ENCODE measurements at places on chromosomes 16 and 17.
A peak's percentile ranks its signal among the peaks of the same experiment; 100 is the strongest.

DNA sequence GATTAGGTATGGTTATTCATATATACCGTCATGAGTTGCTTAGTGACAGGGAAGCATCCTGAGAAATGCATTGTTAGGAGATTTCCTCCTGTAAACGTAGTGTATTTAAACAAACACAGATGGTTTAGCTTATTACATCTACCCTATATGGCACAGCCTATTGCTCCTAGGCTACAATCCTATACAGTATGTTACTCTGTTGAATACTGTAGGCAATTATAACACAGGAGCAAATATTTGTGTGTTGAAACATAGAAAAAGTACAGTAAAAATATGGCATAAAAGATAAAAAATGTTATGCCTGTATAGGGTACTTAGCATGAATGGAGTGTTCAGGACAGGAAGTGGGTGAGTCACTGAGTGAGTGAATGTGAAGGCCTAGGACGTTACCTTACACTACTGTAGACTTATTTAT is 157.7 kb downstream of the CDH11 start:
- DNase-seq = no peak

- DNase-seq = no peak
These were observed 15.8 kb downstream of the C17orf58 start for GRCh38 chr17:67980456-67980855.

DNA sequence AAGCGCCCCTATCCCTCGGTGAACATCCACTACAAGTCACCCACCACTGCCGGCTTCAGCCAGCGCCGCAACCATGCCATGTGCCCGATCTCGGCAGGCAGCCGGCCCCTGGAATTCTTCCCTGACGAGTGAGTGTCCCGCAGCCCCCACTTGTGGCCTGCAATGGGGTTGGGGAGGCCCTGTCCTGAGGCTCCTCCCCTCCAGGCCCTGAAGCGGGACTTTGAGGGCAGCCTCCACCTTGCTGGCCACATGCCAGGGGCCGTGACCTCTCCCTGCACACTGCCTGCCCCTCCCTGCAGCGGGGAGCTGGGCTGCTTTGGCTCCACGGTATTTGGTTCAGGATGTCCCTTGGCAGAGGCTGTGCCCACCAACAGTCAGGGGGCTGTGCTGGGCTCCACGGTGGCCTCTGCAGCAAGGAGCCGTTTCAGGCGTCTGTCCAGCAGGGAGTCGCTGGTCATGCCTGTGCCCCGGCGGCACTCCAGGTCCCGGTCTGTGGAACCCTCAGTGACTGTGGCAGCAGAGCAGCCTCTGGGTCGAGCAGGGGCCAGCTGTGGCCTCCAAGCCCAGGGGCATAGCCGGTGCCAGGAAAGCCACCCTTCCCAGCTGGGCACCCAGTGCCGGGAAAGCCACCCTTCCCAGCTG is 8.3 kb downstream of the NME3 start:
- no peak for DNase-seq

DNA sequence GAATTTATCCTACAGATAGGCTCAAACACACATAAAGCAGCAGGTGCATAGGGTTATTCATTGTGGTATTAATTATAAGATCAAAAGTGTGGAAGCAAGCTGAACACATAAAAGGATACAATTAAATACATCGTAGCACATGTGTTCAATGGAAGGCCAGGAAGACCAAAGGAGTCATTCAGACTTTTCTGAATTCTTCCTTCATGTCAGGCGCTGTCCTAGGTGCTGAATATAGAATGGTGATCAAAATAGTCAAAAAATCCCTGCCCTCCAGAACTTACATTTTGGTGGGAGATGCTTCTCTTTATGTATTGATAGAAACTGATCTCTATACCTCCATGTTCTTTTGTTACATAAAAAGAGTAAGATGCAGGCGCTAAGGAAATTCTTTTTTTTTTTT is 439.0 kb upstream of the ASIC2 start:
- DNase-seq = no peak

- DNase-seq = no peak
These were observed 147.6 kb upstream of the MPHOSPH6 start for GRCh38 chr16:82317411-82318167.

- no peak for DNase-seq
These were observed 314.3 kb downstream of the RBFOX1 start for GRCh38 chr16:7646821-7647500.

GRCh38 chr17:50149417-50150353 is 792 bp downstream of the PPP1R9B start:
- DNase-seq = no peak

DNA sequence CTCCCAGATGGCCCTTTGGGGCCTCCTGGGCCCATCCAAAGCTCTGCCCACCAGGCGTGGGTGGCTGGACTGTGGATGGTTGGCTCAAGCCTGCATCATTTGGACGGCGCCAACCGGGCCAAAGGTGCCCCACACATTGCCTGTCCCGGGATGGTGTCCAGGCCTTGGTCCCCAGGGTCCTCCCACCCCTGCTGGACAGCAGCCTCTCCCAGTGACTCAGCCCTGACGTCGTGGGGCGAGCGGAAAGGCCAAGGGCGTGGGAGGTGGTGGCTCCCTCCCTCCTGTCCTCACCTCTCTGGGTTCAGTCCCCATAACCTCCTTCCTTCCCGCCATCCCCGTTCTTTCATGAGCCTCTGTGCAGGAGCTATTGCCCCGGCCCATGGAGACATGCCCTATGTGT is 42.1 kb upstream of the DLX4 start:
- DNase-seq = no peak

DNA sequence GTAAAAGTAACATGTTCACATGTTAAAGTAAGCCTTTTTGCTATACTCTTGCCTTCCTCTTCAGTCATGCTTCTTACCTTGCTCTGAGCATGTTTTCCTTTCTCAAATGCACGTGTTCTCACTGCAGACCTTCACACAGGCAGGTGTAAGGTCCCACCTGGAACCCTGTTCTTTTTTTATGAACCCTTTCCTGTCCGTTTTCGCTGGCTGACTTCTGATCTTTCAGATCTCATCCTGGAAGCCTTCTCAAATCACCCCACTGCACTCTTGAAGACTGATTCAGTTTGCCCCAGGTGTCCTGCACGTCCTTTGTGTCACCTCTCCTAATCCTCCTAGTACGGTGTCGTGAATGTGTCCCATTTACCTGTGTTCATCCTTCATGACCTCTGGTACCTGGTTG is 313.6 kb downstream of the SNX29 start:
- no peak for DNase-seq

- DNase-seq = no peak
These were observed 374.0 kb upstream of the ASIC2 start for GRCh38 chr17:33667052-33667509.

- peak; percentile 81 for DNase-seq
These were observed 9.9 kb downstream of the HEXIM2 start for GRCh38 chr17:45171338-45172231.

DNA sequence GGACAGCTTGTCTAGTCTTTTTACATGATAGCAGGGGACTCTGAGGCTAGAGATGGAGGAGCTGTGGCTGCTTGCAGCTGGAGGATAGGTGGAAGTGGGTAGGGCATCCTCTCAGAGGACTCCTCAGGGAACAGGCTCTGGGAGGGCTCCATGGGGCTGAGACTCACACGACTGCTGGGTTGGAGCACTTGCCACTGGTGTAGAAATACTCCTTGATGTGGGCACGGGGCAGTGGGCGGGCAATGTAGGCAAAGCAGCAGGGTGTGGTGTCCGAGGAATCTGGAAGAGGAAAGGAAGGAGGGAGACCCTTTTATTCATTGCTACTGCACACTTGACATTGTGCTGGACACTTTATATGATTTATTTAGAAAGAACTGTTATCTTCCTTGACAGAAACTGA is 1.8 kb downstream of the CCL5 start:
- DNase-seq = no peak
